K562 (cell line): ENCODE measurements at places on chromosomes 7 and 10. TPM values are rescaled to one million over a fixed set of nuclear protein-coding genes. Genes with fewer than 3 reads are reported as not detected.

ZNF722 gene
- not detected in 2 replicates for polyA plus RNA-seq

DNA sequence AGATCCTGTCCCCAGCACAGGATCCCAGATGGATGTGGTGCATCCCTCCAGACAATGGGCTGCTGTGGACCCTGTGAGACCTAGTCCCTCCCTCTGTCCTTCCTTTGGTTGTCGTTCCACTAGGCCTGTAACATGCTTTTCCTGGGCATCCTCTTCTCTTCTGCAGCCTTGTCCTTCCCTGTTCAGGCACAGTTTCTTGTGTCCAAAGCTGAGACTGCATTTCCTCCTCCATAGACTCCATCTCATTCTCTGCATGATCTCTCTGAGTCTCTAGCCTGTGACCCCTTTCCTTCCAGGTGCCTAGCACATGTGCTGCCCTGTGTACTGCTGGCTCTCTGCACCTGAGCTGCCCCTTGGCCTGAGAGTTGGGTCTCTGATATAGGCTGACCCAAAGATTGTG, 293.5 kb upstream of the IGFBP3 start:
- H3K27ac ChIP-seq, result no peak overlapping the region
- H3K4me1 ChIP-seq, result no peaks in the 10 kb centered on the region
- H3K36me3 ChIP-seq, result no peaks in the 10 kb centered on the region

- no peak overlapping the region for H3K4me3 ChIP-seq
- DNase-seq, result no peak
- H3K27me3 ChIP-seq, result peaks cover 9% of the 10 kb centered on the region
- no peak overlapping the region for H3K27ac ChIP-seq
- H3K4me1 ChIP-seq, result no peaks in the 10 kb centered on the region
Observed at GRCh38 chr7:51428217-51428887, 111.7 kb upstream of the COBL start.

- H3K4me3 ChIP-seq, result no peak overlapping the region
- no peaks in the 10 kb centered on the region for H3K27me3 ChIP-seq
- no peak overlapping the region for H3K27ac ChIP-seq
- H3K36me3 ChIP-seq, result no peaks in the 10 kb centered on the region
- no peaks in the 10 kb centered on the region for H3K4me1 ChIP-seq
- no peak for DNase-seq
Observed at GRCh38 chr7:8208816-8209215, 53.2 kb downstream of the ICA1 start.

- peaks cover 9% of the 10 kb centered on the region; the same call in 1 of the 3 replicates for H3K36me3 ChIP-seq
- H3K4me1 ChIP-seq, result peaks cover under 1% of the 10 kb centered on the region
Observed at GRCh38 chr7:101848208-101848951, 31.0 kb downstream of the CUX1 start.

DNA sequence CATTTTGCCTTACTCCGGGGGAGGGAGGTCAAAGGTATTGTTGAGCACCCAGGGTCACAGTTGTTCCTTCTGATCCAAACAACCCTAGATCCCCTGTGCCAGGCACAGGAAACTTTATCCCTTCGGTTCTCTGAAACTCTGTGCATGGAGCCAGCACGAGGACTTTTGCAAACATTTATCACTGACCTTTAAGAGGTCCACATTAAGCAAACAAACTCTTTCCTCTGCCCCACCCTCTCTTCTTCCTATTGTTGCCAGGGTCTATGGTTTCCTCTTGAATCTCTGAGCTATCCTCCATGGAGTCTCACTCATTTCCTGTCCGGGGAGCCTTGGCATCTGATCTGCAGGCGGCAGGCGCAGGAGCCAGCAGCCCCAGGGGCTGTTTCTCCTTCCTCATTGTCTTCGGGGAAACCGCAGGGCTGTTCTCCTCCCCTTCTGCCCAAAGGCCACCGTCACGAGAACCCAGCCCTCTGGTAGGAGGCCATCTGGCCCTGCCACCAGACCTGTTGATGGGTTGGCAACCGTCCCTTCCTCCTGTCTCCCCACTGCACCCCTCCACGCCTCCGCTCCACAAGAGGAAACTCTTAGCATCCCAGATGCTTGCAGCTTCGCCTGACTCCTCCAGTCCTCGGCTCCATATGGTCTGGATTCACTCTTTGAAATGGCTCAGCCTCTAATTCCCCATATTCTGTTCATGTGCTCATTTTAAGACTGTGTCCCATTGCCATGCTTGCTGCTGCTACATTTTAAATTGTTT, 327.3 kb upstream of the NRP1 start:
- H3K27ac ChIP-seq, result no peak overlapping the region
- no peaks in the 10 kb centered on the region for H3K36me3 ChIP-seq

DNA sequence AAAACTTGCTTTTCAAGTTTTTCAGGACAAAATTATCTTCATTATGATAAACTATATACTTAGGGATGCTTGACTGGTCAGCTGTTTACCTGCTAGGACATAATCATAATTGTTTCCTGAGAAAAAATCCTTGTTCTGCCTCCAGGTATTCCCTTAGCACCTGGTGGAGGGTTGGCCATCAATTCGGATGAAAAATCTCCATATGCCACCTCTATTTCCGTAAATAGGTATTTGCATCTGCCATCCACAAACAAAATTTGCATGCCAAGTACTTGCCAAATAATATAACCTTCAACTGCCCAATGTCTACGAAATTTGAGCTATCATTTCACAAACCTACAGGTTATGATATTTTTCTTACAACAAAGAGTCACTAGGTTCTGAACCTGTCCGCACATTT, 126.2 kb downstream of the RNF133 start:
- H3K27ac ChIP-seq, result no peak overlapping the region
- H3K36me3 ChIP-seq, result no peaks in the 10 kb centered on the region
- no peaks in the 10 kb centered on the region for H3K4me1 ChIP-seq
